ENCODE measurements at places on chromosomes 7 and 10.

- no peak for DNase-seq
Measured at GRCh38 chr10:51640120-51640819, 59.1 kb downstream of the CSTF2T start.

GRCh38 chr7:4613846-4614548 is 68.1 kb upstream of the FOXK1 start:
- DNase-seq = no peak

GRCh38 chr7:104272767-104273384 is 55.5 kb upstream of the LHFPL3 start:
- DNase-seq = peak; percentile 3

- no peak for DNase-seq
Measured at GRCh38 chr7:70288781-70289456, 690.6 kb downstream of the AUTS2 start.

- DNase-seq = no peak
Measured at GRCh38 chr10:21055339-21056135, 158.4 kb upstream of the NEBL start.

DNA sequence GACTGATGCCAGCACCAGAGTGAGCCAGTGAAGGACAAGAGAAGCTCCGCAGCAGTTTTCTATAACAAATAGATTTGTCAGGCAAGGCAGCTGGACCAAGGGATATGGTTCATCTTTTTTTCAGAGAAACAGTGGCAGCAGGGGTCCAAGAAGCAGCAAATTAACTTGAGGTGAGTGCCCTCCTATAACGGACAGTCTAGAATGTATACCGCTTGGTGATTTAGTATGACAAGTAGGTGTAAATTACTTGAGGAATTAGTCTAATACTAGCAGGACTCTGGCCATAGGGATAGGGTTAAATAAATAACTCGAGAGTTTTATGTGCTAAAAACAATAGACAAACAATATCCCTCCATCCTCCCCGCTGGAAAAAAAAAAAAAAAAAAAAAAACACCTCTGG is 153.0 kb upstream of the WNT16 start:
- no peak for DNase-seq

GRCh38 chr7:72057796-72058195 is 354.3 kb downstream of the CALN1 start:
- no peak for DNase-seq

GRCh38 chr10:97207756-97208346 is 22.1 kb upstream of the SLIT1 start:
- DNase-seq = no peak

DNA sequence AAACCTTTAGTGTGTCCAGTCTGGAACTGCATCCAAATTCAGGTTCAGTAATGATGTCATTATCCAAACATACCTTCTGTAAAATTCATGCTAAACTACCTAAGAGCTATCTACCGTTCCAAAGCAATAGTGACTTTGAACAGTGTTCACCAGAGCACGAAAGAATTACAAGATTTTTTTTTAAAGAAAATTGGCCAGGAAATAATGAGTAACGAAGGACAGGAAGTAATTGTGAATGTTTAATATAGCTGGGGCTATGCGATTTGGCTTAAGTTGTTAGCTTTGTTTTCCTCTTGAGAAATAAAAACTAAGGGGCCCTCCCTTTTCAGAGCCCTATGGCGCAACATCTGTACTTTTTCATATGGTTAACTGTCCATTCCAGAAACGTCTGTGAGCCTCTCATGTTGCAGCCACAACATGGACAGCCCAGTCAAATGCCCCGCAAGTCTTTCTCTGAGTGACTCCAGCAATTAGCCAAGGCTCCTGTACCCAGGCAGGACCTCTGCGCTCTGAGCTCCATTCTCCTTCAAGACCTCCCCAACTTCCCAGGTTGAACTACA is 694 bp upstream of the FAS start:
- DNase-seq = no peak

- DNase-seq = no peak
Measured at GRCh38 chr10:112059220-112059619, 124.3 kb downstream of the GPAM start.

- DNase-seq = no peak
Measured at GRCh38 chr7:91352091-91352490, 87.9 kb downstream of the FZD1 start.

DNA sequence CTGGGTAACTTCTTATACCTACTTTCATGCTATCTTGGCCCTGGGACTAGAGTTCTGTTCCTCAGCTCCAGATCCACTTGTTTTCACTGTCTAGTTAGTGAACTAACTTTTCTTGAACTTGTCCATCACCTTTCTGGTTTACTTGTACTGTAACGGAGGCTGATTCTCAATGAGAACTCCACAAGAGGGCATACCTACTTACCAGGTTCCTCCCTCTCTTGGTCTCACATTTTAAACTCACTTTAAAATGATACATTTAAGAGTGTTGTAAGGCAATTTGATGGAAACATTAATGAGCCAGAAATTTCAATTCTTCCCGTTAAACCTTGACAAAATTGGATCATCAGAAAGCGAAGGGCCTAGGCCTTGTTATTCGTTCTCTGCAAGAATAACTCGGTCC is 111.6 kb downstream of the MAGI2 start:
- DNase-seq = no peak

DNA sequence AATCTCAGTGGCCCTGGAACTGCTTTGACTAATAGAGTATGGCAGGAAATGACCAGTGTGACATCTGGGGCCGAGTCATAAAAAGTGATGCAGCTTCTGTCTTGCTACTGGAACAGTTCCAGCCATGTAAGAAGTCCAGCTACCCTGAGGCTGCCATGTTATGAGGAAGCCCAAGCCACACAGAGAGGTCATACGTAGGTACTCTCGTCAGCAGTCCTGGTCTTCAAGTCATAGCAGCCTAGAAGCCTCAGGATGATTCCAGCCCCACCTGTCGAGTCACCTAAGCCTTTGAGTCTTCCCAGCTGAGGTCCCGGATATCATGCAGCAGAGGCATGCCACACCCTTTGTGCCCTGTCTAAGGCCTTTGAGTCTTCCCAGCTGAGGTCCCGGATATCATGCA is 92.1 kb downstream of the PPP1R3C start:
- DNase-seq = no peak

DNA sequence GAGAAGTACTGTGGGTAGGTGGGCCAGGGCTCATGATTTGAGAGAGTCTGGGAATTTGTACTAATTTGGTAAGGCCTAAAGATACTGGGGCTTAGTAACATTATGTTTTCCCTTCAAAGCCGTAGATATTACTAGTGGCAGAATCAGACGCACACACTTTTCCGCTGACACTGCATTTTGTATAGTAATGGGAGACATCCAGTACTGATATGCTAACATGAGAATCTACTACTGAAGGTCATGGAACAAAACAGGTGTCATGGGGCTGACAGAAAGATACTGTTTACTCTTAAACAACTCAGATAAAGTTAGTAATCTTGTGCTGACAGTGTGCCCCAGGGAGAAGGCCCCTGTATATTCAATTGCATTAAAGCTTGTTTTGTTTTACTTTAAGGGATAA is 11.1 kb upstream of the GIMAP7 start:
- no peak for DNase-seq

DNA sequence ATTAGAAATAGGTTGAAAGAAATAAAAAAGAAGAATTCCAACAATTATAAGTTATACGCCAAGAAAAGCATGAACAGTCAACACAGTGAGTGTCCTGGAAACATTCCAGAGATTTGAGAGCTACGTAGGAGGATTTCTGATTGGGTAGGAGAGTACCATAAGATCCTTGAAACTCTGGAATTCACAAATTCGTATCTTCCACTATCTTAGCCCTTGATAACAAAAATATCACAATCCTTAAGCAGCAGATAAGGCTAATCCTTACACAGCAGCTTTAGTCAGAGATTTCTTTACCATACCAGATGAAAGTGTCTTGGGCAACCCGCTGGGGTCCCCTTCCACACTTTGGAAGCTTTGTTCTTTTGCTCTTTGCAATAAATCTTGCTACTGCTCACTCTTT is 8.2 kb downstream of the TPK1 start:
- no peak for DNase-seq

GRCh38 chr10:30000802-30001571 is 58.4 kb downstream of the JCAD start:
- DNase-seq = no peak

DNA sequence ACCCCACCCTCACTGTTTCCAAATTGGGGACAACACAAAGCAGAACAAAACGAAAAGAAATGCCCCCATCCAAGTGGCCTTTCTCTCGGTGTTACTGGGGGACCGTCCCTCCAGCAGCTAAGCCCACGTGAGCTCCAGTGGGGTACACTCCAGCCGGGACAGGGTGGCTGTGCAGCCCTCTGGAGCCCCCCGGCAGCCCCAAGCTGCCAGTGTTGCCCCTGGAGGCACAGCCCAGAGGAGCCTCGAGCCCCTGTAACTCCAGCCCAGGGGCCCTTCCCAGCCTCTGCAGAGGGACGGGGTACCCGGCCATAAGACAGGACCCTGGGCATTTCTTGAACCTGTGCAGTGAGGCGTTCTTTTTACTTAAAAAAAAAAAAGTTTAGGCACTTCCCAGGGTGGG is 124.5 kb upstream of the KCTD7 start:
- no peak for DNase-seq

- DNase-seq = no peak
Measured at GRCh38 chr7:101156277-101156676, 2.0 kb downstream of the AP1S1 start.

GRCh38 chr7:66958538-66959350 is 36.6 kb downstream of the SBDS start:
- DNase-seq = no peak

DNA sequence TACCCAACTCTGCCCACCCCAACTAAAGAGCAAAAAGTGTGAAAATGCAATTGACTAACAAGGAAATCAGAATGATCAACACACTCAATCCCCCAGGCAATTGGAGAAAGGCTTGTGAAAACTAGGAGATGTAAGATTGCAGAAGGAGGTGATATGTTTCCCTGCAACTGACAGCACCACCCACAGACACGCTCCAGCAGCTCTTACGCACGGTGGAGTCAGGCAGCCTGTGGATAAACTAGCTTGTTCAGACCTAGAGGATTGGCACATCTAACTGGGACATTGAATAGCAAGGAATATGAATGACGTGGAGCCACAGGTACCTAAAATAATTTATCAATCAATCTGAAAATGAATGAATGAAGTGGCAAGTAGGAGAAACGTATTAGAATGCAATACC is 125.7 kb upstream of the MYO3A start:
- DNase-seq = no peak

DNA sequence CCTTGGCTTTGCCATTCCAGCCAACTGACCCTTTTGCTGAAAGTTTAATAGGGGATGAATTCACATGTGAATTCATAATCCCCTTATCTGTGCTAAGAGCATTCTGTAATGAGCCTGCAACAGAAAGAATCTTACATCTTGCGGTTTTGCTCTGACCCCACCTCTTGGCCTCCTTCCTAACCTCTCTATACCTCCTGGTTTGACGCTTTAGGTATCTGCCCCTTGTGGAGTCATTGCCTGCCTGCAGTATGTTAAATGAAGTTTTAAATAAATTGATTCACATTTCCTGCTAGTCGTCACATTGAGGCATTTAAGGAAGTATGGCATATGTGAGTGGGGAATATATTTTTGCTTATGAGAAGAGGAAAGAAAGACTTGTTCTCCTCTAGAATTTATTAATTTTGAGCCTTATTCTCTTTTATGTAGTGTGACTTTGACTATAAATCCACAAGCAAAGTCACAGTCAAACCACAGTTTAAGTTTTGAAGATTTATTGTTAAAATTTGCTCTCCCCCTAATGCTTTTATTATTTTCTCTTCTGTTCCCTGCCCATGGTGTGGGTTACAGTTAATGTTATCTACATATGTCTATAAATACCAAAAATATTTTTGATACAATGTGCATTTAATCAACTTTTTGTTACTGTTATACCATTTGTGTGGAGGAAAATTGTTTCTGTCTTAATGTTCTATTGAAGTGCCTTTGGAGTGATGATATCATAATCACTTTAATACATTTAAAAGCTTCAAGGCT is 60.9 kb downstream of the LRMDA start:
- DNase-seq = no peak

DNA sequence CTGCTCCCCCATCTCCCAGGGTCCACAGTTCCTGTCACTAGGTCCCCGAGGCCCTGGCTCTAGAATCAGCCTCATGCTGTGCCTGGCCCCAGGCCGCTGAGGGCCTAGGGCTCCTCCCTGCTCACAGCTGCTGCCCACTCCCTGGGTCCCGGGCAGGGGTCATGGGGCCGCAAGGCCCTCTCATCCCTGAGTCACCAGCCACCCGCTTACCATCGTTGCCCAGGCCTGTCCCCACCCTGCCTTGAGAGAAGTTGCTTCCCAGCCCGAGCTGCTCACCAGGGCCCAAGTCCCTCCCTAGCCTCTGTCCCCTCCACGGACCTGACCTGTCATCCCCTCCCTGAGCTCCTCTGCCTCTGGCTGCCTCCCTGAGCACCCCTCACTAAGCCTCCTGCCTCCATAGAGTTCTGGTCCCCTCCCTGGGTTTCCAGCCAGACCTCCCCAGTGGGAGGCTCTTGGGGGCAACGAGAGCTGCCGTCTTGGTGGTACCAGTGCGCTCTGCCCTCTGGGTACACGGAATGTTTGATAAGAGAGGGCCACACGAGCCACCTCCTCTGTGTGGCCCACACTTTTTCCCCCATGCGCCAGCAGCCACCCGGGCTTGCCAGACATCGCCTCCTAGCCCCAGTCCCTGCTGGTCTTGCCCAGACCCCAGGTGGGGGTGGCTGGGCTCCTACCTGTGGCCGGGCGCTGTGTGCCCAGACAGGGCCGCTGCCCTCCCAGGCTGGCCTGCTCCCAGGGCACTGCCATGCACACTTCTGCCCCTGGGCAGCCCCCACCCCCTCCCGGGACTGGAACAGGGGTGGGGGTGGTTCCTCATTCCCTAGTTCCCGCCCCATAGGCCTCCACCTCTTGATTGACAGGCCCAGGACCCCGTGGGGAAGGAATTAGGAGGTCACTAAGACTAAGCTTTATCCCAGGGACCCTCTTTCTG is 21.3 kb downstream of the MLXIPL start:
- DNase-seq = no peak

DNA sequence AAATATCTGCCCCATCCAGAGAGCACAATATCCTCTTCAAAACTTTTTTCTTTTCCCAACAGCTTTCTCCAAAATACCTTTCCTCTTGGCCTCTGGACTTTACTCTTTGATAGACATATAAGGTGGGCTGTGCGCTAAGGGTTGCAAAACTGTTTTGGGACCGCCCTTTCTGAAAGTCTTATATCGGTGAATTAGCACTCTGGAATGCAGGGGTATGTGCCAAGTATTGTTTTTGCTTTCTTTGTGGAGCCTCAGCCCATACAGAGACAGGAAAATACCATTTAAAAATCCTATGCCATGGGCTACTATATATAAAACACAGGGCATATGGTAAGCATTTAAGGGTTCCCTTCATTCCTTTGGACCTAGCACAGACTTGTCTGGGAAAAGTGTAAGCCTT is 37.7 kb downstream of the PPP1R17 start:
- no peak for DNase-seq

- DNase-seq = no peak
Measured at GRCh38 chr7:1542329-1542728, 11.8 kb downstream of the MAFK start.

GRCh38 chr7:137934941-137935883 is 66.7 kb downstream of the CREB3L2 start:
- no peak for DNase-seq

- no peak for DNase-seq
Measured at GRCh38 chr7:132295175-132295574, 281.1 kb downstream of the PLXNA4 start.

- DNase-seq = no peak
Measured at GRCh38 chr10:31999070-31999660, 57.1 kb downstream of the KIF5B start.

- no peak for DNase-seq
Measured at GRCh38 chr7:115292381-115292780, 370.5 kb downstream of the MDFIC start.

GRCh38 chr7:13189668-13190067 is 502.2 kb downstream of the ARL4A start:
- no peak for DNase-seq
